NB4 (cell line): ENCODE measurements at places on chromosomes 3 and 15.

- DNase-seq = no peak
Measured at GRCh38 chr3:194281306-194281705, 69.8 kb downstream of the CPN2 start.

DNA sequence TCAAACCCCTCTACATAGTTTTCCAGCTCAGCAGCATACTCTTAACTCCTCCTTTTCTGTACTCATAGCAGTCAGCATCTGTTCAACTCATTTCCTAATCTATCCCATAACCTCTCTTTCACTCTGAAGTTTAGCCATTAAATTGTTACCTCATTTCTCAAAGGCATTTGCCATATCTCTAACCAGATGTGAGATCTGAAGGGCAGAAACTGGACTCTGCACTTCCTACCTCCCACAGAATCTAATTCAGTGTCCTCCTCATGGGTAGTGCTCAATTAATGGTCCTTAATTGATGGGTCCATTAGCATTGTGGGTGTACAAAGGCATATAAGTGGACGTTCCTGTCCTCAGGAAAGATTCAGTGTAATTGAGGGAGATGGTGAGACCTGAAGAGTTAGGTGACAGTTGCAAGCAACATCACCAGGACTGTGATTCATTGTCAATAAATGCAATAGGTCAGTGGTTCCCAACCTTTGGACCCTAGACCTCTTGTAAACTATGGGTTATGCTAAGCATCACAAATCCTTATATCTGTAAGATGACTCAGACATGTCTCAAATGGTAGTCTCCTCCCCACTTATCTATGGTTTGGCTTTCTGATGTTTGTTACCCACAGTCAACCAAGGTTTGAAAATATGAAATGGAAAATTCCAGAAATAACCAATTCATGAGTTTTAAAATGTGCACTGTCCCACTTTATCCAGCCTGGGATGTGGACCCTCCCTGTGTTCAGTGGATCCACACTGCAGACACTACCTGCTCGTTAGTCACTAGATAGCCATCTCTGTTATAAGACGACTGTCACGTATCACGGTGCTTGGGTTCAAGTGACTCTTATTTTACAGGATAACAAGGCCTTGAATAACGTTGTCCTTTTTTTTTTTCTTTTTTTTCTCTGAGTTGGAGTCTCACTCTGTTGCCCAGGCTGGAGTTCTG is 25.0 kb upstream of the UACA start:
- DNase-seq = no peak

DNA sequence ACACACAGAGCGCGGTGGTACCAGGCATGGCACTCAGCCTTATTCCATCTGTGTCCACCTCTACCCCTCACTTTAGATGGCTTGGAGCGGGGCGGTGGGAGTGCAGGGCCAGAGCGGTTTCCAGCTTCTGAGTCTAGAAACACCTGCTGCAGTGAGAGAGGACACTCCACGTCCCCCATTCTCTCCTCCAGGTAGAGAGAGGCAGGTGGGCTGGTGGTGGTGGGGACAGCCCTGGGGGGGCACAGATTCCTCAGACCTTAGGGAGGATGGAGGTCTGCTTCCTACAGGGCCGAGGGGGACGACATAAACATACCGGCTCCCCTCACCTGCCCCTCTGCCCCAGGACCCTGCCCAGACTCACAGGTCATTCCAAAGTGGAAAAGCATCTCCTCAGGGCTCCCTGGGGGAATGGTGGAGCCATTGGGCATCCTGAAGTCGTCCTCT is 40.4 kb downstream of the MUC20 start:
- DNase-seq = no peak

- DNase-seq = no peak
Measured at GRCh38 chr3:61538486-61538885, 22.9 kb upstream of the PTPRG start.

DNA sequence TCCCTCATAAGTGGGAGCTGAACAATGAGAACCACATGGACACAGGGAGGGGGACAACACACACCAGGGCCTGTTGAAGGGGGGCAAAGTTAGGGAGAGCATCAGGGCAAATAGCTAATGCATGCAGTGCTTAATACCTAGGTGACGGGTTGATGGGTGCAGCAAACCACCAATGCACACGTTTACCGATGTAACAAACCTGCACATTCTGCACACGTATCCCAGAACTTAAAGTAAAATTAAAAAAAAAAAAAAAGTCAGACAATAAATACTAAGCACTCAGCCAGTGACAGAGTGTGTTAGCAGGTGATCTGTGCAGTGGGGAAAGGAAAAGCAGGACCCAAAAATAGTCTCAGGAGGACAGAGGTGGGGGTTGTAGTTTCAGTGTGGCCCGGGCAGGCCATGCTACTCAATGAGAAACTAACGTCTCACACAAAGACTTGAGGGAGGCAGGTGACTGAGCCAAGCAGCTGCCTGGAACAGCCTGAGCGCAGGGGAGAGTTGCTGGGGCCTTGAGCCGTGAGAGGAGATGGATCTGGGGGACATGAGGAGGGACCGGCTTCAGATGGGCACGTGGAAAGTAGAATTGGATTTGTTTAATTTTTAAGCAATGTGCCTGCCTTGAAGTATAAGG is 18.4 kb downstream of the ANKDD1A start:
- DNase-seq = no peak

GRCh38 chr3:144200466-144200865 is 228.8 kb downstream of the DIPK2A start:
- no peak for DNase-seq

GRCh38 chr15:56351353-56351752 is 13.9 kb upstream of the TEX9 start:
- no peak for DNase-seq

GRCh38 chr3:2856138-2857133 is 253.7 kb downstream of the IL5RA start:
- no peak for DNase-seq

- peak; percentile 11 for DNase-seq
Measured at GRCh38 chr15:33699691-33700447, 268.4 kb upstream of the CHRM5 start.

DNA sequence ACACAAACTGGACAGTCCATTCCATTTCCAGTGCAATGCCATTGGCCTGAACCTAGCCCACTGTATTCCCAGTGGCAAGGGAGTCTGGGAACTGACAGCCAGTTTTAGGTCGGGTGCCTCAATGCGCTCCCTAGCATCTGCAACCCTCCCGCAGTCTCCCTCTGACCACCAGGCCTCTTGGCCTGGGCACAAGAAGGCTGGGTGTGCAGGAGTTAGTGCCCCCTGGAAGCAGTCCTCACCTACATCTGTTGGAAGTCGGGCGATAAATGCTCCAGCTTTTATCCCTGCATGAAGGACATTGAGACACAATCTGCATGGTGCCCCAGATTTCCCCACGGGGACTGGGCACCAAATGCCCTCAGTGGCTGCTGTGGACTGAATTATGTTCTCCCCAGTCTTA is 12.7 kb downstream of the C3orf22 start:
- DNase-seq = no peak

DNA sequence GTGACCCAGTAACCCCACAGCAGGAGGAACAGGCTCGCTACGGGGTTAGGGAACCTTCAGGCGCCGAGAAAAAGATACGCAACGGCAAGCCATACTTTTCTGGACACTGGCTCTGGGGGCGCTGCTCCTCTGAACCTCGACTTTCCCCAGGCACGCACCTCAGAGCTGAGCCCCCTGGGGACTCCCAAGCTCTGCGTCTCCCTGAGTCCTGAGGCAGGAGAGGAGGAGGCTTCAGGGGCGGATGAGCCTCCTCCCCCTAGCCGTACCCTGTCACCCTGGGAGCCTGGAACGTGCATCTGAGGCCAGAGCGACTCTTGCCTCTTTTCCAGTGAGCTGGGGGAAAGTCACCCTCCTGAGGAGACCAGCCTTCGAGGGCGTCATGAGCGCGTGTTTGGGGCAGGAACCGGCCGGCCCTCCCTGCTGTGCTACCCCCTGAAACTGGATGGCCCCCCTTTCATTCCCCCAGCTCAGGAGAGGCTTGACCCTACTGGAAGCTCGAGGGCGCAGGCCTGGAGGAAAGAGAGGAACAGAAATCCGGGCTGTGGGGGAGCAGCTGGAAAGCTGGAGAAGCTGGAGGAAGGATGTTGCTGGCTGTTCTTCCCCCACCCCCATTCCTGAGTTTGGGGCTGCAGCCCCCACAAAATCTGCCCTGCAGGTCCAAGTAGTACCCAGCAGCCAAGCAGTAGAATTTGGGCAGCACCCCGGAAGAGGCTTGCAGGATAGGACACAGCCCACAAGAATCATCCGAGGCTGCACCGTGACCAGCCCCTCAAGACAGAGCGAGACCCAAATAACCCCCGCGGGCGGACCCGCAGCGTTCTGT is 25.1 kb upstream of the POLG start:
- DNase-seq = peak; percentile 32

DNA sequence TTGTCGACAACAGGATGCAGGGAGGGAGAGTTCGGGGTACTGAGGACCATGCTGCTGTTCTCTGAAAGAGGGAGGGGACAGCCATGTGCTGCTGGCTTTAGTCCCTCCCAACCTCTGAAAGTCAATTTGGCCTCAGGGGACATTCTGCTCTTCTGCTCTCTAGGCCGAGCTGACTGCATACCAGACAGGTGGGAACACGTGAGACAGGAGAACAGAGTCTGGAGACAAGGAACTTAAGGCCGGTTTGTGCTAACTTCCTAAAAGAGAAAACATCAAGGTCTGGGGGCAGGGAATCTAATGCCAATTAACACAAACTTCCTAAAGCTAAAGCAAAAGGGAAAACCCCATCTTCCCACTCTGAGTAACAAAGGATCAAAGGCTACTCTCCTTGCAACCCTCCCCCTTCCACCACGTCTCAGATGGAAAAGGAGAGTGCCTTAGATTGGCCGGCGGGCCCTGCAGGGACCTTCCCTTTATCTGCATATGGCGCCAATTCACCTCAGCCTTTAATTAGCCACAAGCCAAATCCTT is 41.0 kb downstream of the SLCO2A1 start:
- no peak for DNase-seq

DNA sequence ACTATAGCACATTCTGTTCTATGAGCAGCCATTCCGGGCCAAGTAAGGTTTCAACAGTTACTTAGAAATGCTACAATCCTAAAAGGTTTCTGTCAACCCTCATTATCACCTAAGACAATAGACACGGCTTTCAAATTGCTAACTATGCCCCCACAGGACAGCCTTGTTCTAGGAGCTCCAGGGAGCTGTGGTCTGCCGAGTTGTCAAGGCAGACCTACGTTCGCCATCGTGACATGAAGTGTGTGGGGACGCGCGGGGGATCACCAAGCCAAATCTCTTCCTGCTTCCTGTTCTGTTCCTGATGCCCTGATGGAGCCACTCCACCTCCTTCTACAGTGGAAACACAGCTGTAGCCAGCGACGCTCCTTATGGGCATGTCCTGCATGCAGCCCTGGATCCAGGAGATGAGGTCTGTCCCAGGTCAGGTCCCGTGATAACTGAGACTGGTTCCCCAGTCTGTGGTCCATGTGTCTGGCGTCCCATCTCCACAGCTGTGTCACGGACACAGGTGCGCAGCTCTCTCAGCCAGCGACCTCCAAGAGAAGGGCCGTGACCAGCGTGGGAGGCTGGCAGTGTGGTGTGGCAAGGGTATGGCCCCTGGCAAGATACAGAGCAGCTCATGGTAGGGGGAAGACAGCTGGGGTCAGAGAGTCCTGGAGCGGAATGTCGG is 82.8 kb downstream of the PCSK6 start:
- no peak for DNase-seq

DNA sequence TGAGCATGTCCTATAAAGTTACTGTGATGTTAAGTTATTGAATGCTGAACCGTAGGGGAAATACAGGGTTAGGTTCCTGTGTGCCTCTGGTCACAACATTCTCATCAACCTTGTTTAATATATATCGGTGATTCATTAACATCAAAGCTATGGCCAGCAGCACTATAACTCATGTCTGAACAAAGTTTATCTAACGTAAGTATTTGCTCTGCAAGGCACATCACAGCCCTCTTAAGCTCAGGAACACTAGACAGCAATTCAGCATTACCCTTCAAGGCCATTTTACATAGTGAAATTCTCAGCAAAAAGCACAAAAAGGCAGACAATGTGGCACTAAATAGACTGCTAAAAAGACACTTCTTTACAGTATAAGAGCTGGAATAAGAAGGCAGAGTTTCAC is 48.2 kb upstream of the FNDC3B start:
- no peak for DNase-seq

- no peak for DNase-seq
Measured at GRCh38 chr3:185720326-185720725, 104.5 kb downstream of the IGF2BP2 start.

DNA sequence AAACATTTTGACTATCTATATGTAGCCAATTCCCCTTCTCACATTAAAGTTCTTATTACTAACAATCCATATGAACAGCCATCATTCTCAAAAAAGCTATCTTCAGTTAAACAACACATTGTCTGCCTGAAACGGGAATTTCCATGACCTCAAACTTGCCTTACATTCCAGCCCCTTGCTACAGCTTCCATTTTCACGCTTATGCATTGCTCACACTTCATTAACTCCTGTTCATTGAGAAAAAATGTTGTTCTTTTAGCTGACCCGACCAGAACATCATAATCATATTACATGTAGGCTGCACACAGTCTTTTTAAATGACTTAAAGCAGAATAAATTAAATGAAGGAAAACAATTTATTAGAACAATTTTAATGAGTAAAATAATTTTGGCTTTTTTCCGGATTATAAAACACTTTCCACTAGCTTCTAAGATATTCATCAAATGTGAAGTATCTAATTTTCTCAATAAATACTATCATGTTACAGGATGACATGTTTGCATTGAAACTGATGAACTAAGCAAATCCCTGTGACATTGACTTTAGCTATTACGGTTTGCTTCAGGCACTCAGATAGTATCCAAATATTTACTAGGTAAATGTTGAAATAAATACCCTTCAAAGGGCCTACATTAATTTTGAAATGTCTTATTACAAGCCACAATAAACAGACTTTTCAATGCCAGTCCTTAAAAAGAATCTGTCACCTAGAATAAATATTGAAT is 49.9 kb downstream of the P3H2 start:
- DNase-seq = no peak

GRCh38 chr3:156131241-156131640 is 10.9 kb downstream of the KCNAB1 start:
- no peak for DNase-seq

DNA sequence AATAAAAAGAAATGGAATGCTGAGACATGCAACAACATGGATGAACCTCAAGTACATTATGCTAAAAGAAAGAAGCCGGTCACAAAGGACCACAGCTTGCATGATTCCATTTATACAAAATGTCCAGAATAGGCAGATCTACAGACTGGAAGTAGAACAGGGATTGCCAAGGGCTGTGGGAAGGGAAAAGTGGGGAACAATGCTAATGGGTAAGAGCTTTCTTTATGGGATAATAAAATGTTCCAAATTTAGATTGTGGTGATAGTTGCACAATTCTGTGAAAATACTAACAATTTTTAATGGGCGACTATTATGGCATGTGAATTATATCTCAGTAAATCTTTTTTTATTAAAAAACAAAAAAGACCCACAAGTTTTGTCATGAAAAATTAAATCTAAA is 106.2 kb downstream of the TMCO5A start:
- no peak for DNase-seq
